ENCODE measurements at places on chromosomes 7 and 10.

DNA sequence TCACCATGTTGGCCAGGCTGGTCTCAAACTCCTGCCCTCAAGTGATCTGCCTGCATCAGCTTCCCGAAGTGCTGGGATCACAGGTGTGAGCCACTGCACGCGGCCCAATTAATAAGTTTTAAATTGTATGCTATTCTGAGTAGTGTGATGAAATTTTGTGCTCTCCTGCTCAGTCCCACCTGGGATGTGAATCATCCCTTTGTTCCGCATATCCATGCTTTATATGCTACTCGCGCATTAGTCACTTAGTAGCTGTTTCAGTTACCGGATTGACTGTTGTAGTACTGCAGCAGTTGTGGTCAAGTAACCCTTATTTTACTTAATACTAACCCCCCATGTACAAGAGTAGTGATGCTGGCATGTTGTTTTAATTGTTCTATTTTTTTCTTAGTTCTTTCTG lies 47.3 kb upstream of the OIT3 start:
- peak; percentile 85 for DNase-seq

DNA sequence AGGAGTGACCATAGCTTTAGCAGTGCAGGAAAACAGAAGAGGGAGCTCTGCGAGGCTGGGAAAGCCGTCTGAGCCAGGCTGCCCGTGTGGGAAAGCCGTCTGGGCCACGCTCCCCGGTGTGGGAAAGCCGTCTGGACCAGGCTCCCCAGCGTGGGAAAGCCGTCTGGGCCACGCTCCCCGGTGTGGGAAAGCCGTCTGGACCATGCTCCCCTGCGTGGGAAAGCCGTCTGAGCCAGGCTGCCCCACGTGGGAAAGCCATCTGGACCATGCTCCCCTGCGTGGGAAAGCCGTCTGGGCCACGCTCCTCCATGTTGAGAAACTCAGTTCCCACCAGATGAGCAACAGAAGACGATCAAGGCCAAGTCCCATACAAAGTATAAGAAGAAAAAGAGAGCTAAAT lies 101.8 kb downstream of the GALNT11 start:
- no peak for DNase-seq

GRCh38 chr10:59177031-59177797 lies 771 bp downstream of the PHYHIPL start:
- DNase-seq = peak; percentile 61

GRCh38 chr7:14754631-14755030 lies 147.9 kb downstream of the DGKB start:
- peak; percentile 25 for DNase-seq

DNA sequence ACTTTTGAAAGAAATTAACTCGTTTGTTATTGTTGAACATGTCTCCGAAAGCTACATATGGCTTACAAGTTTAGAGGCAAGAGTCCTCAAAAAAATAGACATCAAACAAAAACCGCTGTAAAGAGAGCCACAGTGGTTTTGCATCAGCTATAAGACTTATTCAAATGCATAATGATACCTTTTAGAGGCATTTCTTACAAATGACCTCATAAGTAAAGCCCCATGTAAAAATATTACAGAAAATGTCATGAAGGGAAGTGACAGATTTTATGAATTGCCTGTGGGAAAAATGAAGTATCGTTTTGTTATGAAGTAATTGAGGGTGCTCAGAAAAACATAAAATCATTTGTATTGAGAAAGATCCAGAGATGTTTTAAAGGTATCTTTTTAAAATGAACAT lies 598.0 kb downstream of the NXPH1 start:
- no peak for DNase-seq

- no peak for DNase-seq
These were observed 9.0 kb downstream of the PRKAG2 start for GRCh38 chr7:151867912-151868311.

GRCh38 chr7:158446706-158447105 lies 140.9 kb downstream of the PTPRN2 start:
- no peak for DNase-seq

- DNase-seq = no peak
These were observed 152.5 kb downstream of the DIP2C start for GRCh38 chr10:536935-537334.

GRCh38 chr7:32158076-32158475 lies 87.9 kb upstream of the PDE1C start:
- no peak for DNase-seq

GRCh38 chr10:112967200-112967599 lies 17.2 kb downstream of the TCF7L2 start:
- DNase-seq = peak; percentile 48

DNA sequence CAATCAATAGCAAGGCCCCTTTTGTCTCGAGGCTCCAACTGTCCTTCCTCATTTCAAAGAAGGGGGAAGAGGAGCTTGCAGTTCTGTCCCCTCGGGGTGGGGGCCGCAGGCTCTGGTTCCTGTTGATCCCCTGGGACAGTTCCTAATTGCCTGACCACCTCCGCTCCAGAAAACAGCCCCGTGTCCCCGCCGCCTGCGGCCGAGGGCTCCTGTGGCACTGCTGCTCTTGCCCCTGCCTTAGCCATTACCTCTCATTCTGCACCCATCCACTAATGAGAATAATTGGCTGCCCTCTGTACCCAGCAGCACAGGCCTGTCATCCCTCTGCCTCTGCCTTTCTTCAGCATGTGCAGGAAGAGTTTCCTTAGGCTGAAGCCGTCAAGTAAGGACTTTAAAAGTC lies 668.3 kb upstream of the FOXK1 start:
- no peak for DNase-seq

- DNase-seq = no peak
These were observed 68.6 kb upstream of the AFAP1L2 start for GRCh38 chr10:114472877-114473253.

- DNase-seq = no peak
These were observed 114.9 kb downstream of the BUB3 start for GRCh38 chr10:123269017-123269552.

DNA sequence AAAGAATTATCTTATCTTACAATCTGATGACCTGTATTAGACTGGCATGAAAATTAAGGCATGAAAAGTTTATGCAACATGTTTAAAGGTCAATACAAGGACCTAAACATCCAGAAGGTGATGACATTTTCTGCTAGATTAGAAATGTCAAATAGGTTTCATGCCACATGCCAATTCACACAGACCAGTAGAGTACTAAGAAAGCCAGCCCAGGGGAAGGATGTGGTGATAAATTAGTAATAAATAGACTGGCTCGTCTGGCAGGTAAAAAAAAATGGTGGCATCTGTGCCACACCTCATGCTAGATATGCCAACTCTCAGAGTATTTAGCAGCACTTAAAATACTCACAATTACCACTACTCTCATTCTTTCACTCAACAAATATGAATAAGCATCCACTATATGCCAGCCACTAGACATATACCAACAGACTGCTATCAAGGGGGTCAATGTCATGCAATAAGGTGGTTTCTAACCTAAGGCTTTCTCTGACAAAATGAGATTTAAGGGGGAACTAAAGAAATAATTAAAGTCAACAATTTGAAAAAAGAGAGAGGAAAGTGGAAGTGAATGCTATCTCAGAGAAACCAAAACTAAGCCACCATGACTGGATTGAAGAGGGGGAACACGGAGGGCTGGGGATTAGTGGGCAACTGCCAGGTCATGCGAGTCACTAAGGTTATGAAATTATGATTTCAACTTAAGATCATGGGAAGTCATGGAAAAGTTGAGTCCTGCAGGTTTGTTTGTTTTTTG lies 83.5 kb downstream of the SGMS1 start:
- peak; percentile 55 for DNase-seq

DNA sequence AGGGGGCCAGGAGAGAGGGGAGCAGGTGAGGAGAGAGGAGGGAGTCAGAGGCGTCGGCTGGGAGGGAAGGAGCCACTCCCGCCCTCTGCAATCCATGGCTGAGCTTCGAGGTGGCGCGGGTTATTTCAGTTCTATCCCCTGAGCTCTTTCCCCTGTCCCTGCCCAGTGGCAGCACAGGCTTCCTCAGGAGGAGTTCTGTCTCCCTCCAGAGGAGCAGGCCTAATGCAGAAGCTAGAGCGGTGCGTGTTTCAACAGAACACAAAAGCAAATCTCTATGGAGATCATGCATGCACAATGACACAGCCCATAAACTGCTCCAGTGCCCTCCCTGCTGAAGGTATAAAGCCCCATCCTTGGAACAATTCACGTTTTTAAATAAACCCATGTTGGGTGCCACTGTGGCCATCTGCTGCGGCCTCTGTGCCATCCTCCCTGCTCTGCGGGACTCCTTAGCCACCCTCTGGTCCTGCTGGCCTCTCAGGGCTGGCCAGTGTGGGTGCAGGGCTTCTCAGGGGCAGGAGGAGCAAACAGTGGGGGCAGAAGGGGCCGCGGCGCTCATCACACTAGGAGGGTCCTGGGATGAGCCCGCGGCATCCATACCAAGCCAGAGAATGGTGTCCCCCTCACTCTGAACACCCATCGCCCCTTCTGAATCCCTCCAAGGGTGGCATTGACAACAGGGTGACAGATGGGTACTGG lies 192.6 kb upstream of the LYZL2 start:
- peak; percentile 33 for DNase-seq

GRCh38 chr7:85600395-85600794 lies 413.5 kb upstream of the SEMA3D start:
- DNase-seq = no peak

GRCh38 chr7:73345951-73346350 lies 18.0 kb downstream of the FKBP6 start:
- no peak for DNase-seq

DNA sequence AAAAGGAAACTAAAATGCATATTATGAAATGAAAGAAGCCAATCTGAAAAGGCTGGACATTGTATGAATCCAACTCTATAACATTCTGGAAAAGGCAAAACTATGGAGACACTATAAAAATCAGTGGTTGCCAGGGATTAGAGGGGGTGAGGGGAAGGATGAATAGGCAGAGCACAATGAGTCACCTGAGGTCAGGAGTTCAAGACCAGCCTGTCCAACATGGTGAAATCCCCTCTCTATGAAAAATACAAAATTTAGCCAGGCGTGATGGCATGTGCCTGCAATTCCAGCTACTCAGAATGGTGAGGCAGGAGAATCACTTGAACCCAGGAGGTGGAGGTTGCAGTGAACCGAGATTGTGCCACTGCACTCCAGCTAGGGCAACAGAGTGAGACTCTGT lies 324.8 kb upstream of the PHYHIPL start:
- peak; percentile 49 for DNase-seq

DNA sequence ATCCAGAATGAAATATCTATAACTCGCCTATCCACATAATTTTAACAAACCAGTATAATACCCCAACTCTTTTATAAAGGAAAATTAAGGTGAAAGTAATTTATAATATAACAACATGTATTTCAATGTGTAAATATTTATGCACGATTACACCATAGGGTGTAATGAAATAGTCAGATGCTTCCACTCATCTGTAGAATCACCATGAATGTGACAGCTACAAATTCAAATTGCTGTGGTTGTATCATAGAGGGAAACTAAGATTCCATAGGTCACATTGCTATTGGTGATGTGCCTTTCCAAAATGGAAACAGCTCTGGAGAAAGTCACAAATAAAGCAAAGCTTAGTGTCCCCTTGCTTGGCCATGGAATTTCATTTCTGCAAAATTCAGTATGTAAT lies 95.7 kb downstream of the CPED1 start:
- peak; percentile 36 for DNase-seq

DNA sequence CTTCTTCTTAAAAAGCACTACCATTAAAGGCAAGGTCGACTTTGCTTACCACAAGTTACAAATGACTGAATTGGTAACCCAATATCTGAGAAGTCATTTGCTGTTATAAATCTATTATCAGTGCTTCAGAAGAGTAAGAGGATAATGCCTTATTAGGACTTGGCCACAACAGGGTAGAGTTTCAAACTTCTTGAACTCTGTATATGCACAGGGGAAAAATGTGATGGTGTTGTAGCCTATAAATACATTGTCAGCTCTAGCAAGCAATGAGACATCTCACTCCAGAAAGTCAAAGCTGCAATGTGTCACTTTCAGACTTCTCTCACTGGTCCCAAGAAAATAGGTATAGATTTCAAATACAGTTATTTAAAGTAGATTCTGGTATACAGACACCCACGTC lies 9.3 kb downstream of the TFEC start:
- DNase-seq = no peak

DNA sequence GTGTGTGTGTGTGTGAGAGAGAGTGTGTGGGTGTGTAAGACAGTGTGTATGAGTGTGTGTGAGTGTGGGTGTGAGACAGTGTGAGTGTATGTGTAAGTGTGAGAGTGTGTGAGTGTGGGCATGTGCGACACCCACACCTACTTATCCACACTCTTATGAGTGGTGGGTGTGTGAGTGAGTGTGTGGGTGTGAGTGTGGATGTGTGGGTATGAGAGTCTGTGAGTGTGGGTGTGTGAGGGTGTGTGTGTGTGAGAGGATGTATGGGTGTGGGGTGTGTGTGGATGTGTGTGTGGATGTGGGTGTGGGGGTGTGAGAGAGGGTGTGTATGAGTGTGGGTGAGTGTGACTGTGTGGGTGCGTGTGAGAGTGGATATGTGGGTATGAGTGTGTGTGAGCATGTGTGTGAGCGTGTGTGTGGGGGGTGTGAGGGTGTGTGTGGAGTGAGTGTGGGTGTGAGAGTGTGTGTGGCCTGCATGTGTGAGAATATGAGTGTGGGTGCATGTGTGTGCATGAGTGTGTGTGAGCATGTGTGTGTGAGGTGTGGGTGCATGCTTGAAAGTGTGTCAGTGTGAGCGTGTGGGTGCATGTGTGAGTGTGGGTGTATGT lies 15.1 kb downstream of the VWC2 start:
- no peak for DNase-seq

DNA sequence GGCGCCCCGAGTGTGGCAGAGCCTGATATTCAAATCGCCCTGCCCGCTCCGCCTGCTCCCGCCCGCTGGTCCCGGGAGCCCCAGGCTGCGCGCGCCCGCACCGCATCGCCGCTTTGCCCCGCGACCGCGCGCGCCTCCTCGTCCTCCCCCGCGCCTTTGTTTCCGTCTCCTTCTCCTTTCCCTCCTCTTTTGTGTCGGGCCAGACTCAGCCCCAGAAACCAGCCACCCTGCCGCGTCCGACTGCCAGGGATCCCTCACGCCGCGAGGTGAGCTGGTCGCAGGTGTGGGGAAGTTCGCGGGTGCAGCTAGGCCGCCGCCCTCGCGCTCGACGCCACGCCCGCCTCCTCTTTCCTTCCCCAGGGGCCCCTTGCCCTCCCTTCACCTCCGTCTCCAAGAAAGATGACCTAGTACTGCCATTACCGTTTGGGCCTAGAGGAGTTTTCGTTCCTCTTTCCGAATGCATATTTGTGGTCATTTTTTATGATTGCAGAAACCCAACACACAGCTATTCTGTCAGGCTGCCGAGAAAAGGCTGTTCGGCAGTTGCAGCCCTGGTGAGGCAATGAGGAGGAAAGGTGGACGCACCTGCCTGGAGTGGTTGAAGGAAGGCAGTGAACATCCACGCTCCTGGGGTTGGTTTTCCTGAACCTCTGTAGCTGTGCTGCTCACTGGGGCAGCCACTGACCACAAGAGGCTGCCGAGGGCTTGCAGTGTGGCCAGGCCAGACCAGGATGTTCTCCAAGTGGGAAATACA lies 107.3 kb downstream of the SNX10 start:
- DNase-seq = peak; percentile 41

DNA sequence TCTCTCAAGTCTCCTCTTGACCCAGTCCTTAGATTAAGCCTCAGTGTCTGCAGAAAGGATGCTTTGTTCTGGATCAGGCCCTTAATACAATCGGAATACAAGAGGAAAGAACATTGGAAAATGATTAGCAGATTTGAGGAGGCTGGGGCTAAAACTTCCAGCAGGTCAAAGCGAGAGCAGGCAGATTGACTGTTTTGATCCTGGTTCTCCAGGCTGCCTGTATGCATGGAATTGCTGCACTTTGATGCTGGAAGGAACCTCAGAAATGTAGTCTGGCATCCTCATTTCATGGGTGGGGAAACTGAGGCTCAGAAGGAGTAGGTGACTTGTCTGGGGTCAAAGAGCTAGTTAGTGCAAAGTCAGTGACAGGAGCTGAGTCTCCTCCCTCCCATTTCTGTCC lies 202.8 kb downstream of the EMX2 start:
- no peak for DNase-seq

GRCh38 chr10:98301664-98302319 lies 33.8 kb upstream of the LOXL4 start:
- no peak for DNase-seq
